NCI-H2081 treated with DMSO at 0.1 percent for 48 hours (cell line): ENCODE measurements at places on chromosomes 7 and 10.

GRCh38 chr7:4470246-4470645 is 211.8 kb upstream of the FOXK1 start:
- no peak for DNase-seq

DNA sequence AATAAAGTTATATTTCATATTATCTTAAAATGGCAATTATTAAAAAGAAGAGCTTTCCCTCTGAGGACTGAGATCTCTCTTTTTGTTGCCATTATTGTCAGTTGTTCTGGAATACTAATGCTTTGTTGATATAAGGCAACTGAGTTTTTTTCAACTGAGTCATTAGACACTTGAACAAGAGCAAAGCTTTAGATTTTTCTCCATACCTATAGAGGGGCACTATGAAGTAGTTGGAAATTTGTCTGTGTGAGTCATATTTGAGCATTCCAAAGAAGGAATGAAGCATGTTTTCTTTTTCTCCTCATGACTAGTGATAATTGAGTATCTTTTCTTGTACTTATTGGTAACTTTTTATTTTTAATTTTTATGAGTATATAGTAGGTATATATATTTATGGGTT is 24.5 kb downstream of the RPA3 start:
- no peak for DNase-seq

- no peak for DNase-seq
Measured at GRCh38 chr10:121076776-121077715, 225.9 kb downstream of the WDR11 start.

DNA sequence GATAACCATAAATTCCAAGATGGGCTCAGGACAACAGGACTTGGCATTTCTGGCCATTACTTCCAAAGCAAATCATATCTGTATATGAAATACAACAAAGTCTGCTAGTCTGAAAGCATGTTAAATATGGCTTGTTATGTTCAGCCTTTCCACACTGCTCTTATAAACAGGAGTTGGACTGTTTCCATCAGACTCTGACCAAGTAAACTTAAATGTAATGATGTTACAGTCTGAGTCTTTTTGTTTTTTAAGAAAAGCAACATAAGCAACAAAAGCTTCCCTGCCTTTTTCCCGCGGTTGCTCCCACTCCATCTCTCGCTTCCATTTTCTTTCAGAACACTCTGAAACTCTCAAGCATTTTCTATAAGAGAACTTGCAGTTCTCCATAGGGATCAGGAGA is 8.1 kb upstream of the CDCA7L start:
- no peak for DNase-seq

DNA sequence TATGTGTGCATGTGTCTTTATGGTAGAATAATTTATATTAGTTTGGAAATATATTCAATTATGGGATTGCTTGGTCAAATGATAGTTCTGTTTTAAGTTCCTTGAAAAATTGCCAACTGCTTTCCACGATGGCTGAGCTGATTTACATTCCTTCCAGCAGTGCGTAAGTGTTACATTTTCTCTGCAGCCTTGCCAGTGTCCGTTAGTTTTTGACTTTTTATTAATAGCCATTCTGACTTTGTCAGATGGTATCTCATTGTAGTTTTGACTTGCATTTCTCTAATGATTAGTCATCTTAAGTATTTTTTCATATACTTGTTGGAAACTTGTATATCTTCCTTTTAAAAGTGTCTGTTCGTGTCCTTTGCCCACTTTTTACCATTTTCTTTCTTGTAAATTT is 434.2 kb upstream of the POT1 start:
- DNase-seq, result no peak

GRCh38 chr10:47088656-47089354 is 177.6 kb downstream of the PTPN20 start:
- DNase-seq, result no peak

DNA sequence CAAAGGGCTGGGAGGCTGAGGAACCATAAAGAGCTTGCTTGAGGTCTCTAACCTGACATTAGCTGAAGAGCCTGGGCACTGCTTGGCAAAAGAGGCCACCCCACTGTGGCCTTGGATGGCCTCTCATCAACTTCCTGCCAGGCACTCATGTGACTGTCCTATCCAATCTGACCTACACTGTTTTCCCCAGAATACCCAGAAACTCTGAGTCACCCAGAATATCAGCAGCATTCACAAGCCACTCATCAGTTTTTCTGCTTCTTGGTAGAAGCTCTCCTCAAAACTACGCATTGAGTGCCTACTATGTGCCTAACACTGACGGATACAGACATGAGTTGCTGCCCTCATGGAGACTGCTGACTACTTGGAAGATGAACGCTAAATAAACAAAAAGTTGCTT is 4.1 kb upstream of the NT5C2 start:
- no peak for DNase-seq

DNA sequence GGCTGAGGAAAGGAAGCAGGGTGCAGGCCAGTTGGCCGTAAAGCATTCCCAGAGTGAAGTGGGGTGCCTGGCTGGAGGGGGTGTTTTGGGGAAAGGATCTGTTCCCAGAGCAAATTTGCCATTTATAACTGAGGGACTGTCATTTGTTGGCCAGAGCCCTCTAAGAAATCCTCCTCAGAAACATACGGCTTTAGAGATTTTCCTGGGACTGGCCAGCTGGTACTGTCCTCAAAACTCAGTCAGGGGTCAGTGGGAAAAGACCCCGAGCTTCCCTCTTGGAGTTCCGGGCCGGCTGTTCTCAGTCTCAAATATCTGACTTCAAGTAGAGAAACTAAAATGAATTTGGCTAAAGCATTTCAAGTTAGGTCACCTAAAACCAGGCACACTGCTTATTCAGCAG is 55.9 kb downstream of the ETV1 start:
- DNase-seq, result no peak

DNA sequence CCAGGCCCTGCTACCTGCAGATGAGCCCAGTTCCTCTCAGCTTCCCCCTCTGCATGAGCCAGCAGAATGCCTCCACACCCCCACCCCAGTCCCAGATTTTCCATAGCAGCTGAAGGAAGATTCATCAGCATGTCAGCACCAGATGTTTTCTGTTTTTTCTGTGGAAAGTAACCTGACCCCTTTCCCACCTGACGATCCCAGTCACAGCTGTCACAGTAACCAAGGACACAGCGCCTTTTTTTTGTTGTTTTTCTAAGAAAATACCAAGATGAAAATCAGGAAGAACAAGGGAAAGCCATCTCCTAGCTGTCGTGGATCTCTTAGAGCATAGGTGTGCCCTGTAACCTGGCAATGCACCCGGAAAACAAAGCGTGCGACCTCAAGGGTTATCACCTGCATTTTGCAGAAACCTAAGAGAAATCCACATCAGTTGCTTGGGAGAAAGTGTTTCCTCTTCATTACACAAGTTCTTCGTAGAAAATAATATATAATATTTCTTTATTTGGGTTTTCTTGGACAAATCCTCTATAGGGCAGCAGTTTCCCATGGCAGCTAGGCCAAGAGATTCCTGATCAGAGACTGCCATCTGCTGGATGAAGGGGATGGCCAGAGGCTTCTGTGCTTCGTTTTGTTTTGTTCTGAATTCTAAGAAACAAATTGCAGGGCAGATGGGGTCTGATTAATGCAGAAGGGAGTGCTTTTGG is 401.9 kb downstream of the TNS3 start:
- DNase-seq, result no peak

- no peak for DNase-seq
Measured at GRCh38 chr7:122618585-122619189, 80.2 kb downstream of the RNF133 start.

DNA sequence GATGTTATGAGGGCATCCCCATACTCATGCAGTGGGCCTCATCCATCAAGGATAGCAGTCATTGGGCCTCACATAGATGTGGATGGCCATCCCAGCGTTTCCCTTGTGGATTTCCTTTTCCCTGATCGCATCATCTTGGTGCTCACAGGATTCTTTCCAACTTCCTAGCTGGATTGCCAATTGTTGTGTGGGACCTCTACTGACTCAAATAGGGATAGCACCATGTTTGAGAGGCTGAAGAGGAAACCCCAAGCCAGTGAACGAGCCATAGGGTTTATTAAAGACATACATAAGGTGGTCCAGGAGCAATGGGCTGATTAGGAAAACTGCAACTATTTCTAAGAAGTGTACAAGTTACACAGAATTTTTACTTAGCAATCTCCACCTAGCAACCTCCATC is 21.8 kb downstream of the ASZ1 start:
- DNase-seq, result no peak

- no peak for DNase-seq
Measured at GRCh38 chr7:2936301-2936700, 92.2 kb upstream of the GNA12 start.

DNA sequence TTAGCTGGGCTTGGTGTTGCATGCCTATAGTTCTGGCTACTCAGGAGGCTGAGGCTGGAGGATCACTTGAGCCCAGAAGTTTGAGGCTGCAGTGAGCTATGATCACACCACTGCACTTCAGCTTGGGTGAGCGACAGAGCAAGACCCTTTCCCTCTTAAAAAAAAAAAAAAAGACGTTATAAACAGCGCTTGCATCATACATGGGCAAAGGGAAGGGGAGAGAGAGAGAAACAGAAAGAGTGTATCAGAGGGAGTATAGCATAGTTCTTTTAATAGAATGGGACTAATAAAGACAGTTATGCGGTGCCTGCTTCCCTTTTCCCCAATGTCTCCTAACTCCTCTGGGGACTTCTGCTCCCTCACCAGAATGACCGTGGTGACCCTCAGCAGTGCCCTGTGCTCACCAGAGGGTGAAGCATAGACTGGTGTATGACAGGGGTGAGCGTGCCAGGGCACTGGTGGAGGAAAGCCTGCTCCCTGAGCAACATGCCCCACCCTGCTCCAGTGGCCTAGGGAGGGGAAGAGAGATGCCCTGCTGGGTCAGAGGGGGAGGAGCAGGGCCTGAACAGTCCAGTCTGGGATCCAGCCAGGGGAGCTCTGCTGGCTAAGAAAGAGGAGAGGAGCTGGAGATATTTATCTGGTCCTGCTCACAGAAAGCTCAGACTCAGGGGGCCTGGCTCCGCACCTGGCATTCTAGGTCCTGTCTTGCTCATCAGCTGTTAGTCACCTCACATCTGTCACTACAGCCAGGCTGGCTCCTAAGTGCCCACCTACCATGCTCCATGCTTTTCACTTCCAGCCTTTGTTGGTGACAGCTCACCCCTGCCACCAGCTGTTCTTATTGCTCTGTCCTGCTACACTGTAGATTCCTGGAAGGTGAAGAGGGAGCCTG is 2.2 kb downstream of the PDZD7 start:
- no peak for DNase-seq

DNA sequence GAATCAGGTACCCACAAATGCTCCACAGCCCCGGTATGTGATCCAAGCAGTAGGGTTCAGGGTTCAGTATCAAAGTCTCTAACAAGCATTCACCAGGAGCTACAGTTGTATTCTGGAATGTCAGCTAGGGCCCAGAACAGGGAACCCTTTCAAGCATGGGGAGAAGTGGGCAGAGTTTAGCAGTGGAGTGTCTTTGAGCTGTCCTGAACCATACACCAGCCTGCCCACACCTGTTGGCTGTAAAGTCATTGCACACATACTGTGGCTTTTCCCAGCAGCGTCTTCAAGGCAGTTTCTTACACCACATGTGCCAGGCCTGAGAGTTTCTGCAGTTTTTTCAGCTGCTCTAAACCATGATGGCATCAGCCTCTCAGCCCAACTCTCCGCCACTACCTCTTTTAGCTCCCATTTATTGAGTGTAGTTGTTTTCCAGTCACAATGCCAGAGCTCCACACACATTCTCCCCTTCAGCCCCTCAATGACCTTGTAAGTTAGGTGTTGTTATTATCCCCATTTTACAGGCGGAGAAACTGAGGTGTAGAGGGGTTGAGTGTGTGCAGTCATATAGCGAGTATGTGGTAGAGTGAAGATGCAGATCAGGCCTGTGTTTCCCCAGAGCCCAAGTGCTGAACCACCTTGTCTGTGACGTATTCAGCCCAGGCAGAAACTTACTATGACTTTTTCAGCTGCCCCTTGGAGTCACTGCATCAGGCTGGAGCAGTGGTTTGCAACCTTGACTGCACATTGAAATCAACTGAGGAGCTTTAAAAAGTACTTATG is 83.1 kb downstream of the CHN2 start:
- DNase-seq, result no peak

DNA sequence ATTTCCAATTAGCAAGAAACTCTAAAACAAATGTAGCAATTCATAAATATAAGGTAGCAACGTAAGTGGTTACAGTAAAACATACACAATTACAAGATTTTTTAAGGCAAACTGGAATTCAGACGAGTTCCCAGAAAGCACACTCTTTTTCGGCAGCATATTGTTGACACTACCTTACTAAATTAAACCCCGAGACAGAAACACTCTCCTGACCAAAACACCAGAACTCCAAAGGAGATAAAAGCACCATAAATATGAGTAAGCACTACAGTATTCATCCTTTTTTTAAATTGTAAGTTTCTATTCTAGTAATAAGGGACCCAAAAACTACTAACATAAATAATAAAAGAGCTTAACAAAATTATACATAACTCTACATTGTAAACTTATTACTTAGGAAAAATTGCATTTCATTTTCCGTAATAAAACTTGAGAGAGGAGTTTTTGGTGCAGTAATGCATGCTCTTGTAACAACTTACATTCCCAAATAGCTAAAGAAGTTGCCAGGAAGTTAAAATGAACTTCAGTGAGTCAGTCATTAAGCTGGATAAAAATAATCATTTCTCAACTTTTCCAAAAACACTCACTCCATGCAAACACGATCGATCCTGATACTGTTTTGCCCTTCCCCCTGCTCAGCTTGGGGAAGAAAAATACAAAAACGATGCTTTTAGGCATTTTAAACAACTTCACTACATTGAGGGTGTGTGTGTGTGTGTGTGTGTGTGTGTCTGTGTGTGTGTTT is 2.0 kb downstream of the PIP4K2A start:
- DNase-seq, result no peak

GRCh38 chr7:1457949-1458682 is 1.2 kb downstream of the MICALL2 start:
- DNase-seq, result no peak

DNA sequence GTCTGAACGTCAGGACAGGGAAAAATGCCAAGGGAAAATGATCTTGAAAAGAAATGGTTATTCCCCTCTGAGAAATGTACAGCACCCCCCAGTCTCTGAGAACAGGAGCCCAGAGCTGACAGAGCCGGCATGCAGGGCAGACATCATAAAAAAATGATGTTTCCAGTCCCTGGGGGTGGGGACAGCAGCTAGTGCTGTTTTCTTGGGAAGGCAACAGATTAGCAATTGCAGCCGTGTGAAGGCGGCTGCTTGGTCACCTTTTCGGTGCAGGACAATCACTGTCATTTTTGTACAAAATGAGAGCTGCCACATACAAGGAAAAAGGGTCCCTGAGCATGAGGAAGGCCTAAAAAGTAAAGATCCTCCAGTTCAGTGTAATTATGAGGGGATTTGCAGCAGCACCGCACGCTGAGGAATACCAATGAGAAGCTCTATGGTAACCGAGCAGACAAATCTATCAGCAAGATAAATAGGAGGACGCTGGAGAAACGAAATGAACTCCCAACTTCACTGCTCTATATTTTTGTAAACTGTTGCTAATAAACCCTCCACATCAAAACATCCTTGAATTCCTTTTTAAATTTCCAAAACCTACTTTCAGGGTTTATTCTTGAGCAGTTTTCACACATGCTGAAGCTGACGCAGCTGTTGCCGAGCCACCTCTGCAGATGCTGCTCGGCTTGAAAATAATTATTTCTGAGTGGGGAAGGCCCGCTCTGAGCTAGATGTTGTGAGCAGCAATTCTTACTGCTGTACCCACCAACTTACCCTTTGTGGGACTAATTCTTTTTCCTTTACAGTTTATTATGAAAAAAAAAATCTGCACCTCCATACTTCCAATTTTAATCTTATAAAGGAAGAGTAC is 98.2 kb upstream of the NEBL start:
- DNase-seq, result no peak

- DNase-seq, result no peak
Measured at GRCh38 chr10:90939116-90939515, 18.2 kb upstream of the ANKRD1 start.
